ENCODE measurements at places on chromosomes 5 and 9. TPM values are rescaled to one million over a fixed set of nuclear protein-coding genes. Genes with fewer than 3 reads are reported as not detected.

Gene PCDHB13
- 1.3 TPM for total RNA-seq

Gene NUTM2F
- not detected for total RNA-seq

Gene BHMT
- not detected for total RNA-seq

Gene GRM6
- total RNA-seq, result not detected

Gene WWC1
- total RNA-seq, result 13.2 TPM

Gene MSMP
- not detected for total RNA-seq

Gene WDR38
- total RNA-seq, result not detected

Gene POLR3G
- 2.5 TPM for total RNA-seq

Gene PCDHA9
- total RNA-seq, result under 0.01 TPM

Gene LCN15
- total RNA-seq, result not detected

Gene KCTD16
- total RNA-seq, result under 0.01 TPM

Gene NXNL2
- 1.1 TPM for total RNA-seq

Gene LCN1
- not detected for total RNA-seq

Gene UGT3A1
- 1.0 TPM for total RNA-seq

Gene SLC12A2
- total RNA-seq, result 91.4 TPM

Gene SPAG8
- not detected for total RNA-seq

DNA sequence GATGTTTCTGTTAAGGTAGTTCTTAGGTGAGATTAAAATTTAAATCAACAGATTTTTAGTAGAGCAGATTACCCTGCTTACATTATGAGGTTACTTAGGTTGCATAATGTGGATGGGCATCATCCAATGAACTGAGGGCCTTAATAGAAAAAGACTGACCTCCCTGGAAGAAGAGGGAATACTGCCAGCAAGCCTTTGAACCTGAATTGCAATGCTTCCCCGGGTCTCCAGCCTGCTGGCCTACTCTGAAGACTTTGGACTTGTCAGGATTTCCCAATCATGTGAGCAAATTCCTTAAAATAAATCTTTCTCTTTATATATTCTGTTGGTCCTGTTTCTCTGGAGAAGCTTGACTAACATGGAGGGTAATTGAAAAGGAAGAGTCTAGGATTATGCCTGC is 542.1 kb upstream of the ARRDC3 start:
- H3K4me1 ChIP-seq, result no peaks in the 10 kb centered on the region
- DNase-seq, result no peak
- no peak overlapping the region for H3K4me3 ChIP-seq
- H3K36me3 ChIP-seq, result no peaks in the 10 kb centered on the region

DNA sequence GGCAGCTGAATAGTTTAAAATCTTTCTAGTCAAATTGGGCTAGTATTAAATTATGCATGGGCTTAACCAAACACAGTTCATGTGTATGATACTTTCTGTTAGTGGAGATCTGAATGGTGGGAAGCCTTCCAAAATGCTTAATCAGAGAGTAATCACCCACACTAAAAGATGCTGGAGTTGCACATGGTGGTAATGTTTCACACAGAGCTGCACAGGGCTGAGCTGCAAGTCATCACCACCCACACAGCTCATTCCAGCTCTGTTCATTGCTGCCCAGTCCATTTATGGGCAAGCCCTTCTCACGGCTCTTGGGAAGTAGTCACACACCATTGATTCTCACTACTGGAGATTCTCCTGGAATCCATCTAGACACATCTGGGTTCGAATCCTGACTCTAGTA is 351.5 kb upstream of the KCNN2 start:
- H3K27ac ChIP-seq, result no peak overlapping the region
- H3K36me3 ChIP-seq, result no peaks in the 10 kb centered on the region
- no peak overlapping the region for H3K4me3 ChIP-seq
- no peak for DNase-seq

GRCh38 chr9:99438596-99438995 is 216.5 kb downstream of the SEC61B start:
- H3K4me3 ChIP-seq, result no peak overlapping the region
- no peaks in the 10 kb centered on the region for H3K27me3 ChIP-seq
- H3K36me3 ChIP-seq, result no peaks in the 10 kb centered on the region
- no peak overlapping the region for H3K27ac ChIP-seq
- peaks cover 20% of the 10 kb centered on the region for H3K4me1 ChIP-seq

DNA sequence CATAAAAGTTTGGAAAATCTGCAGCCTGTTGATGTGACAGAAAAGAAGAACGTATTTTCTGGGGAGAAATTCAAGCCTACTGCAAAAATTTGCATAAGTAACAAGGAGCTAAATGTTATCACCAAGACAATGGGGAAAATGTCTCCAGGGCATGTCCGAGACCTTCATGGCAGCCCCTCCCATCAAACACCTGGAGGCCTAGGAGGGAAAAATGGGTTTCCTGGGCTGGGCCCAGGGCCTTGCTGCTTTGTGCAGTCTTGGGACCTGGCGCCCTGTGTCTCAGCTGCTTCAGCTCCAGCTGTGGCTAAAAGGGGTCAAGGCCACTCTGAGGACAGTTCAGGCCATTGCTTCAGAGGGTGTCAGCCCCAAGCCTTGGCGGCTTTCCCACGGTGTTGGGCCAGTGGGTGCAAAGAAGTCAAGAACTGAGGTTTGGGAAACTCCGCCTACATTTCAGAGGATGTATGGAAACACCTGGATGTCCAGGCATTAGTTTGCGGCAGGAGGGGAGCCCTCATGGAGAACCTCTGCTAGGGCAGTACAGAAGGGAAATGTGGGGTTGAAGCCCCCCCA is 13.1 kb downstream of the CERT1 start:
- H3K4me3 ChIP-seq, result no peak overlapping the region
- DNase-seq, result no peak
- no peak overlapping the region for H3K27ac ChIP-seq

DNA sequence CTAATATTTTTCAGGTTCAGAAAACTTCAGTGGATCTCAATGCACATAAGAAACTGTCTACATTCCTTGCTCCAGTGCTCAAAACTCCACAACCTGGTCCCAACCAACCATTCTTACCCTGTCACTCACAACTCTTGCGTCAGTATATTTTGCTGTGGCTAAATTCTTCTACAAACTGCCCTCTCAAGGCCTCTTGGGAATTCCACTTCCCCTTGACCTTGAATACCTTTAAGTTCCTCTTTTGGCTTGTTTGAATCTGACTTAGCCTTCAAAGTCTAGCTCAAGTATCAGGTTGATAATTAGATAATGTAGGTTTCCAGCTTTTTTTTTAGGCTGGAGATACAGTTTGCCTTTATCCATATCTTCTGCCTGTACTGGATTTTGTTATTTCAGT is 128.3 kb downstream of the SLF1 start:
- no peak for DNase-seq
- no peak overlapping the region for H3K27ac ChIP-seq
- H3K27me3 ChIP-seq, result no peaks in the 10 kb centered on the region
- no peak overlapping the region for H3K4me3 ChIP-seq

DNA sequence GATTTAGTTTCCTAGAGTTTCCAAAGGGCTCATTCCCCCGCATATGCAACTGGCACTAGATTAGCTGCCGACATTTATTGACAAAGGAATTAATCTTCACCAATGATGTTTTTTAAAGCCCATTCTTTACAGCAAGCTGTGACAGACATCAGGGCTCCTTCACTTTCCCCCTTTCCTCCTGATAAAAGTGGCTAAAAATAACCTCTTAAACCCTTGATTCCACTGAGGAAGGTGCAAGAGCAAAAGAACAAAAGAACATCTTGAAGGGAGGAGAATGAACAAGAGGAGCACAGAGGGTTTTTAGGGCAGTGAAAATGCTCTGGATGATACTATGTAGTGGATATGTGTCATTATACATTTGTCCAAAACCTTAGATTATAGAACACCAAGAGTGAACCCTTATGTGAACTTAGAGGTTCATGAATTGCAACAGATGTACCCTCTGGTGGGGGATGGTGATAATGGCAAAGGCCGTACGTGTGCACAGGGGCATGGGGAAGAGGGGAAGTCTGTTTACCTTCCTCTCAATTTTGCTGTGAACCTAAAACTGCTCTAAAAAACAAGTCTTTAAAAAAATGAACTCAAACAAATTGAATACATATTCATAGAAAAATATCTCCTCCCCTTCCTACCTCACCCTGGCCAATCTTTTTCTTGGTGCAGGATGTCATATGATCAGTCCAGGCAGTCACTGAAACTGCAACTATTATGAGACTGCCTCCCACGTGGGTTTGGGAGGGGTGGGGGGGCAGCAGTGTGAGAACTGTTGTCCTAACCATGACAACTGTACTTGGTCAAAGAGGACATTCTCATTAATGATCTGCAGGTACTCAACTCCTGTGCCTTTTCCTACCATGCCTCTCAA is 83.0 kb downstream of the MARCHF3 start:
- DNase-seq, result no peak
- H3K27ac ChIP-seq, result no peak overlapping the region
- H3K27me3 ChIP-seq, result no peaks in the 10 kb centered on the region
- H3K36me3 ChIP-seq, result no peaks in the 10 kb centered on the region

DNA sequence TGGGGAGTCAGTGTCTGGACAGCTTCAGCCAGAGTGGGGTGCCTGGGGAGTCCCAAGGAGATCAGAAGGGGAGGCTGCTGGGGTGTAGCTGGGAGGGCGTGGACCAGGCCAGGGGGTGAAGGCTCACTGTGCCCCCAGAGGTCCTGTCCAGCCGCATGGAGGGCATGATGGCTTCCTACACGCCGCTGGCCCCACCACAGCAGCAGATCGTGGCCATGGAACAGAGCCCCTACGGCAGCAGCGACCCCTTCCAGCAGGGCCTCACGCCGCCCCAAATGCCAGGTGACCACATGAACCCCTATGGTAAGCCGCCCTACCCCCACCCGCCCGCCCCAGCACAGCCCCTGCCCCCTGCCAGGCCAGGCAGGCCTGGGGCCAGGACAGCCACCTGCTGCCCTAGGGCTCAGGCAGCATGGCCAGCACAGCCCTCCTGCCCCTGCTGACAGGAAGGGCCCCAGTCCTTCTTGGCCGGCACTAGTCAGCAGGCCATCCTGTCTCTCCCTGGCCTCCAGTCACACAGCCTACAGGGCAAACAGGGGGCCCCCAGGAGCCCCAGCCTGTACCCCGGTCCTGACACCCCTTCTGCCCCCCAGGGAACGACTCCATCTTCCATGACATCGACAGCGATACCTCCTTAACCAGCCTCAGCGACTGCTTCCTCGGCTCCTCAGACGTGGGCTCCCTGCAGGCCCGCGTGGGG is 82.1 kb downstream of the LMX1B start:
- H3K27me3 ChIP-seq, result no peaks in the 10 kb centered on the region
- no peak for DNase-seq
- H3K4me3 ChIP-seq, result no peak overlapping the region
- H3K36me3 ChIP-seq, result no peaks in the 10 kb centered on the region
- no peak overlapping the region for H3K27ac ChIP-seq

DNA sequence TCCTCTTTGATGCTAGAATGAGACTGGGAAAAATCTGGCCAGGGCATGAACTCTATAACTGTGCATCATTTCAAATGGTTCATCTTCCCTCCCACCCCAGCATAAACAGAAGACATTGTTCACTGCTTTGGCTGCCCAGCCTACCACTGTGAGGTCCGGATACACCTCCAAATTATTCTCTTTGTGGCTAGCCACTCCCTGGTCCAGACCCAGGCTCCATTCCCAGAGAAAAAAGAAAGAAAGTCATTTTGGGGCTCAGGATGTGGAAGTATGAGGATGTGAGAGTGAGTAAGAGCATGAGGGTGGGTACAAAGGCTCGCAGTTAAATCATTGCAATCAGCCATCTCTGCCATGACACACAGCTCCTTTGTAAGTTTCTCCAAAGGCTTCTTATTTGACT is 559.2 kb downstream of the PSAT1 start:
- H3K27me3 ChIP-seq, result no peaks in the 10 kb centered on the region
- peak; percentile 58 for DNase-seq
- H3K36me3 ChIP-seq, result no peaks in the 10 kb centered on the region
- H3K4me3 ChIP-seq, result no peak overlapping the region
- peak overlapping the region; percentile 87 for H3K27ac ChIP-seq
- peaks cover 27% of the 10 kb centered on the region for H3K4me1 ChIP-seq

- H3K36me3 ChIP-seq, result no peaks in the 10 kb centered on the region
- no peak for DNase-seq
- no peak overlapping the region for H3K4me3 ChIP-seq
- H3K27ac ChIP-seq, result no peak overlapping the region
Observed at GRCh38 chr5:76468635-76469425, 65.7 kb downstream of the IQGAP2 start.

DNA sequence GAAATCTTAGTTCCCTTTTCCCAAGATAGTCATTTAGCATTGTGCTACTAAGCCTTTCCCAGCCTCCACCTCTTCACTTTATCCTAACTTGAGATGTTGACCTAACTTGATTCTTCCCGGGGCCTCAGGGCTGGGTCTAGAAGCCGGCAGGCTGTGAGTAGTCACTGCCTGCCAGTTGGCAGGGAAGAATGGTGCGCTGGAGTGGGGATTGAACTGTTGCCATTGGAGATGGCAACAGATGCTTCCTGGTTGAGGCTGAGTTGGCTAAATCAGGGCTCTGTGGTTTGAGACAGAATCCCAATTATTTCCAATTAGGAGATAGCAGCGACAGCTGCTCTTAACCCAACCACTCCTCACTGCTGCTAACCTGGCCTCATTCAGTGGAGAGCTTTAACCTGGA is 343.1 kb downstream of the BRINP1 start:
- H3K4me3 ChIP-seq, result no peak overlapping the region
- DNase-seq, result no peak
- no peaks in the 10 kb centered on the region for H3K36me3 ChIP-seq
- no peak overlapping the region for H3K27ac ChIP-seq
- H3K4me1 ChIP-seq, result no peaks in the 10 kb centered on the region

DNA sequence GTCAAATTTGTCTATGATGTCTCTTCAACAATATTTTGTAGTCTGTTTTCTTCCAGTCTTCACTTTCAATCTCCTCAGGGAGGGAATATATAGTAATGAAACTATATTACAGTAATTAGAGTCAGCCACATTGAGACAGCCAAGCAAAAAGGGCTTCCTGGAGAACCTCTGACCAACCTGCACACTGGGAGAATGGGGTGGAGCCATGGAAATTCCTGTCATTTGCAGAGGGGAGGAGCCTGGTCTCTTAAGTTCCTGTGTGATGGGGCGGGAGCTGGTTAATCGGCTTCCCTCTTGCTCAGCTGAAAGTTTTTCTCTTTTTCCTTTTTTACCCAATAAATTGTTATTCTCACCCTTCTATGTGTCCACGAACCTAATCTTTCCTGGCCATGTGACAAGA is 1220.0 kb downstream of the PTPRD start:
- no peak overlapping the region for H3K4me3 ChIP-seq
- no peaks in the 10 kb centered on the region for H3K36me3 ChIP-seq
- no peak for DNase-seq
- no peak overlapping the region for H3K27ac ChIP-seq
- no peaks in the 10 kb centered on the region for H3K27me3 ChIP-seq

GRCh38 chr5:135304352-135305221 is 94.4 kb downstream of the MACROH2A1 start:
- no peak overlapping the region for H3K4me3 ChIP-seq
- peak; percentile 56 for DNase-seq

- H3K27me3 ChIP-seq, result no peaks in the 10 kb centered on the region
- H3K27ac ChIP-seq, result no peak overlapping the region
- DNase-seq, result peak; percentile 3
Observed at GRCh38 chr5:32942225-32942989, 231.3 kb downstream of the NPR3 start.

DNA sequence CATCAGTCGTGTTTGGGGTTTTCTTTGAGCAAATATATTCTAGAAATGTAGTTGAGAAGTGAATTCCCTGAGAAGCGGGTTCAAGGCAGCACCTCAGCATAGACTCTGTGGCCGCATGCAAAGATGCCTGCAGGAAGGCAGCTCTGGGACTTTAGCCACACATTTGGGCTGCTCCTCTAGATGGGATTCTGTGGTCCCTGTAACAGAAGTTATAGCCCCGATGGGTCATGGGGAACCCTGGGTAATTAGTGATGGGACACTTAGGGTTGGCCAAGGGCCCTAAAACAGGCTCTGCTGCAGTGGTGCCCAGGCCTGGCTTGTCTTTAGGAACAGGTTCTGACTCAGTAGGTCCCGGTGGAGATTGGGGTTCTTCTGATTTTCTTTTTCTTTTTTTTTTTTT is 36.8 kb downstream of the PHF2 start:
- H3K27me3 ChIP-seq, result no peaks in the 10 kb centered on the region
- DNase-seq, result no peak
- H3K4me3 ChIP-seq, result no peak overlapping the region
